Brain (organoid and tissue), 16 donors: ENCODE measurements at places on chromosomes 12 and 14. TPM values are rescaled to one million over a fixed set of nuclear protein-coding genes. Genes with fewer than 3 reads are reported as not detected.

- DNase-seq, result no peak
Observed at GRCh38 chr12:118052324-118053070, 8.5 kb downstream of the WSB2 start.

- peak; percentile 48 for DNase-seq
Observed at GRCh38 chr14:92253381-92253894, 69.5 kb upstream of the SLC24A4 start.

Gene TC2N
- polyA plus RNA-seq, result 0.20 TPM

DNA sequence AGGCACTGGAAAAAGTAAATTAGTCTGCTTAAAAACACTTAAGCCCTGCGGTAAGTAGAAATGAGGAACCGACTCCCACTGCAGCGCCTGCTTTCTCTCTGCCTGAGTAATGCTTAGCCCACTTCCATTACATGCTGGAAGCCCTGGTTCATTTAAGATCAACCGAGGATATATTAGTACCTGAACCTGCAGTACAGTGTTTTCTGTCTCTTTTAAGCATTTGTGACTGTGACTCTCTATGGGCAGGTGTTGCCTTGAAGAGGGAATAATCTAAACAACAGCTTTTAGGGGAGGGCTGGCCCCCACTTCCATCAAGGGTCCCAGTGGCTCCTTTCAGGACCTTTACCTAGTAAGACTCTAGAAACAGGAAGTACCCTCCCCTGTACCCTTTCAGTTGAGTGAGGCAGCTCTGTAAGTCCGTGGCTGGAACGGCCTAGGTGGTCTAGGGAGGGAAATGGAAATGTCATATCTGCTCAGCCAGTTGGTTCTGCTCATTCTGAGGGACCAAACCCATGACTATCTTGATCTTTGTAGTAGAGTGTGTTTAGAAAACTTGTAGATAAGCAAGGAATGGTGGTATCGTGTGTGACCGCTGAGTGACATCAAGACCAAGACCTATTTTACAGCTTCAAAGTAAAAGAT, 56.2 kb downstream of the FNTB start:
- no peak for DNase-seq

Gene HPD
- 0.31 TPM for polyA plus RNA-seq
